ENCODE measurements at places on chromosomes 7 and 10.

DNA sequence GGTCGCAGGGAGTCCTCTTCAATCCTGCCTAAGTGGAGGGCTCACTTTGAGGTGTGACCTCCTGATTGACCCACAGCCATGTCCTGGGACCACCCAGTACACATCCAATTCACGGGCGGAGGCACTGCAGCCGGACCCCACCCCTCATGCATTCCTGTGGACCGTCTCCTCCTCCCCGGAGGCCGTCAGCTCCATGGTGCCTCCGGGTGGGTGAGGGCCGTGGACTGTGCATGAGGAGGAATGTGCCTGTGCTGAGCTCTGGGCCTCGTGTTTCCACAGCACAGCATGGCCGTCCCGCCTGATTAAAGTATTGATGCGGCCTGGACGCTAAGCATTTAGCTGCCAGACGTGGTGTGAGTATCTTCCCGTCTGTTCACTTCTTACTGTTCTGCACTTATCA is 52.8 kb downstream of the CFAP46 start:
- no peak for DNase-seq

GRCh38 chr7:21616091-21616490 is 73.3 kb downstream of the DNAH11 start:
- DNase-seq = no peak

DNA sequence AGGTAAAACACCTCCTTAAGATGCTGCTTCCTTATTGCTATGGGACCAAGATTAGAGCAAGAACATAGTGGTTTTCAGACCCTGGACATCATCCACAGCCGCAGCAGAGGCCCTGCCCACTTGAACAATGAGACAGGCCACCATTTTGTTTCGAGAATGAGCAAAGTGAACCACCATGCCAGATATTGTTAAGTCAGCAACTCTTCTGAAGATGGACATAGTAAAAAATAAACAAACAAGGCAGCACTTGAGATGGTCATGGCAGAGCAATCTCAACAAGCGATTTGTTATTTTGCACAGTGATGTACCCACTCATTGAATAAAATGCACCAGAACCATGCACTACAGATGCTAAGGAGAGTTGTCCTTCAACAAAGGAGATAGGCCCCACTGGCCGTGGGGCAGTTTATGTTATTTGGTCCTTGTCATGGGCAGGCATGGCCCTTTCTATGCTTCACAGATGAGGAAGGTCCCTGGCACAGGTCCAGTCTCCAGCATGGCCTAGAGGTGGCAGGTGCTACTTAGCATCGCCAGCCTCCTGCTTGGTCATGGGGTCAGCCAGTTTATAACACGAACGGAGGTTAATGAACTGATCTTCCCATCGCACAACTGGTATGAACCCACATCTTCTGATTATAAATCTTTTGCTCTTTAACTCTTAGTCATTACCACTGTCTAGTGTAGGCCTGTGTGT is 44.1 kb downstream of the IKZF1 start:
- DNase-seq = no peak

DNA sequence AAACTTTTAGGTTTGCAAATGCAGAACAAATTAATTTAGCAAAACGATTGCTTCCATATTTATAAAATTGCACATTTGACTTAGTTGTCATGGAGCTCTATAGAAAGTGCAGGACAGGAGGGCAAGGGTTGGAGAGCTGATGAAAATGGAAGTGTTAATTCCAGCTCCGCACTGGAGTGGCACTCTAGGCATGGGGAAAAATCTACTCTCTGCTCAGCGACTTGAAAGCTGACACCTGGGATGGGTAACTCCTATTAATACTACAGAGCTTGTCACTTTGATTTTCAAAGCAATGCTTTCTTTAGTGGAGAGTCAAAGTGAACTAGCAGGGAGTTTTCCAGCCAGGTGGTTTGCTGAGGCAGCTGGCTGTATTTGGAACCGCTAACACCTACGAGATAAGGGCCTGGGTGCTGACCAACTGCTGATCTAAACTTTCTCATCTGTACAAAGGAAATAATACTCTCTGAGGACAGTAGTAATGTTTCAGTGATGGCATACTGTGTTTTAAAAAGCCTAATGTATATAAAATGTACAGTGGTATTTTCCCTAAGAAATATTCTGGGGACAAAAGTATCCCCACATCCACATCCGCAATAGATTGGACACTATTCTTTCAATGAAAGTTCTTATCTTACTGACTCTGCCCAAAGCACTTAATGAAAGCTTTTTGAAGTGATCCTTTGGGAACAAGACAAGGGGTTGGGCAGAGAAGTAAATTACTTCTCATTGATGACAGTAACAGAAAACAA is 444.3 kb downstream of the GPAM start:
- DNase-seq = no peak

GRCh38 chr10:133343558-133343957 is 3.6 kb upstream of the PRAP1 start:
- DNase-seq = no peak

DNA sequence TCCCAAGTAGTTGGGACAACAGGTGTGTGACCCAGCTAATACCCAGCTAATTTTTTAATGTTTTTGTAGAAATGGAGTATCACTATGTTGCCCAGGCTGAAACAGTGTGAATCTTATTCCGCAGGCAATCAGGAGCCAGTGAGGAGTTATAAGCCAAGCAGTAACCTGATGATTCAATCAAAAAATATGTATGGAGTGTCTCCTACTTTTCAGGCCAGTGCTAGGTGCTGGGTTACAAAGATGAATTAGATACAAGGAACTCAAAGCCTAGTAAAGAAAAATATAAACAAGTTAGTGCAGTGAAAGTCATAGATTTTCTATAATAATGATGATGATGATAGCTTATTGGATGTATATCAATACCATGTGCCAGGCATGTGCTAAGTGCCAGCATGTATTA is 13.2 kb upstream of the IFRD1 start:
- no peak for DNase-seq

DNA sequence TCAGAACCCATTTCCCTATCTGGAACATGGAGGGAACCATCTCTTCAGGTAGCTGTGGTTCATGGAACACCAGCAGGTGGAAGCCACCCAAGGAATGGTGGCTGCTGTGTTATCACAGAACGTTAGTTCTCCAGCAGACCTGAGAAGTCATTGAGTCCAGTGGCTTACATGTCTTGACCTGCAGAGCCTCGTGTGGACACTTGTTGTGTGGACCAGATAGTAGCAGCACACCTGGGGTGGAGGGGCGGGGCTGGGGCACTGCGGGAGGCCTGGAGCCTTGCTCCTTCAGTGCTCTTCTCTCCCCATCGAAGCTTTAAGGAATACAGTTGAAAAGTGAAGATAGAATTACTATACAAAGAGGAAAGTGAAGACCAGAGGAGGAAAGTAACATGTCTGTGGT is 42.4 kb downstream of the VWA2 start:
- no peak for DNase-seq

GRCh38 chr10:66259836-66260235 is 666.0 kb upstream of the LRRTM3 start:
- DNase-seq = no peak

DNA sequence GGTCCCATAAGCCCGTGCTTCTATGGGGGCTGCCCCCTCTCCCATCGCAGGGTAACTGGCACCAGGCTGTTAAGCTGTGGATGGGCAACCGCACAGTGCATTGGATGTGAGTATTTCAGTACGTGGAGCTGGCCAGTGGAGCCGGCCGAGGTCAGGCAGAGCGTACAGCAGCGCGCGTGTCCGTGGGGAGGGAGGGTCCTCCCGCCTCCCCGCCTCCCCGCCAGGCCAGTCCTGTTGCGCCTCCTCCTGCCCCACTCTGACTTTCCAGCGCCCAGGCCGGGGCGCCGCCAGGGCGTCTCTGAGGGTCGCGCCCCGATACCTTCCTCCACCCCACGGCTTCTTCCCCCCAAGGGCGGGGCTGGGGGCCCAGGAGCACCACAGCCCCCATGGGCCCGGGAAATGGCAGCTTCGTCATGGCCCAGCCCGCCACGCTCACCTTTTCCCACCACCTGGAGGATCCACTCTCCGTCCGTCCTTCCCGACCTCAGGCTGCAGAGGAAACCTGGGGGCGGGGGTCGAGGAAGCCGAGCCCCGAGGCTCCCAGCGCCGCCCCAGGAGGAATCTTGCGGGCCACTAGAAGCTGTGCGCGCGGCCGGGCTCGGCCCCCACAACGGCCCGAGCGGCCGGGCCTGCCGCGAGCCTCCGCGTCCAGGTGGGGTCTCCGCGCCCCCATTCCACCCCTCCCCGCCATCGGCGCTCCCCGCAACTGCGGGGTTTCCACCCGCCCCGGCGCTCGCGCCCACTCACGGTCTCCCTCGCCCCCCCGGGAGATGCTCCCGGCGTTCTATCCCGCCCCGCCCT is 831 bp upstream of the PFKP start:
- DNase-seq = no peak

DNA sequence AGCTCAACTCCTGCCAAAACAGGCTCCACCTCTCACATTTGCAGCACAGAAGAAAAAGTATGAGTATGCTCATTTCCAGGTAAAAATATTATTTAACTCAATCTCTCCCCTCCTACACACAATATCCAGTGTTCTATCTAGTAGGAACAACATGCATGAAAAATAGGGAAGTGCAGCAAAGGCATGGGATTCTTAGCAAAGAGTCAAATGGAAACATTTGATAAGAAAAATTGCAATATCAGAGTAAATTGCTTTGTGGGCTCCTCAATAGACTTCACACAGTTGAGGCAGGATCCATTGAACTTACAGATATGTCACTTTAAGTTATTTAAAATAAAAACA is 150.9 kb downstream of the ANK3 start:
- no peak for DNase-seq

DNA sequence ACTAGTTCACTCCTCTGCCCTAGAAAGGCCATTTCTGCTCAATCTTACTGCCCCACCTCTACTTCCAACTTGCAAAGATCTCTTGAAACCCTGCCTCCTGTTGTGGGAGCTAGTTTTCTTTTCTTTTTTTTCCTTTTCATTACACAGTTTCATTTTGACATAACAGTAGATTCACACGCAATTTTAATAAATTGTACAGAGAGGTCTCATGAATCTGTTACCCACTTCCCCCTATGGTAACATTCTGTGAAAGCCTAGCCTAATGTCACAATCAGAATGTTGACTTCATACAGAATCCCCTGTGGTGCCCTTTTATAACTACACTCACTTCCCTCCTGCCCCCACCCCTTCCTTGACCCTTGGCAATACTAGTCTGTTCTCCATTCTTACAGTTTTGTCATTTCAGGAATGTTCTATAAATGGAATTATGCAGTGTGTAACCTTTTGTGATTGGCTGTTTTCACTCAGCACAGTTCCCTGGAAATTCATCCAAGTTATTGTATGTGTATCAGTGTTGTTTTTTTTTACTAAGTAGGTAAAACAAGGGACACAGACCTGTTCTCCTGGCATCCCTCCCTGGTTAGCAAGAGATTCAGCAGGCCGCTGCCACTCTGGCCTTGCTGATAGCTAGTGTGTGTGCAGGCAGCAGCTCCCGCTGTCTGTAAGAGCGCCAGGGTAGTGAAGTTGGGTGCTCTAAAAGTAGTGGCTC is 21.5 kb downstream of the CHST3 start:
- no peak for DNase-seq

DNA sequence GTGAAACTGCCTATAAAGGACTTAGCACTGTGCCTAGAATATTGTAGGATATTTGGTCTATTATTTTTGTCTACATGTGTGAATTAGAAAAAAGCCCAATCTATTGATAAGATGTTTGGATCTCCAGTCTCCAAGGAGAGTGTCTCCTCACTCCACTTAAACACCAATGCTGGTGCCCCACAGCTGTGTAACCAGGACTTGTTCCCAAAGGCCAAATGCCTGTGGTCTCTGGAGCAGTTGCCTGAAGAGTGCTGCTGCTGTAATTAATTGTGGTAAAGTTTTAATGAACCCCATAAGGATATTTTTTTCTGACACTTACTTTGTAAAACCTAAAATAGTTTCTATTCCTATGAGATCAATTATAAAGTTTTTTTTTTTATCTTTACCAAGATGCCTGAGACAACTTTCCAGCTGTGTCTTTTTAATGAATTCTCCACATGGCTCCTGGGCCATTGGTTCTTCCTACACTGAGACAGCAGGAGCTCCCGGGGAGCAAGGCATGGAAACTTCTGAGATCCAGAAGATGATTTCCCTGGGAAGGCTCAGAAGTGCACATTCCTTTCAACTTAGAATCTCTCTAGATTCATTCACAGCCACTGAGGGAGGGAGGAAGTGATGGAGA is 11.2 kb upstream of the OR2A5 start:
- no peak for DNase-seq

DNA sequence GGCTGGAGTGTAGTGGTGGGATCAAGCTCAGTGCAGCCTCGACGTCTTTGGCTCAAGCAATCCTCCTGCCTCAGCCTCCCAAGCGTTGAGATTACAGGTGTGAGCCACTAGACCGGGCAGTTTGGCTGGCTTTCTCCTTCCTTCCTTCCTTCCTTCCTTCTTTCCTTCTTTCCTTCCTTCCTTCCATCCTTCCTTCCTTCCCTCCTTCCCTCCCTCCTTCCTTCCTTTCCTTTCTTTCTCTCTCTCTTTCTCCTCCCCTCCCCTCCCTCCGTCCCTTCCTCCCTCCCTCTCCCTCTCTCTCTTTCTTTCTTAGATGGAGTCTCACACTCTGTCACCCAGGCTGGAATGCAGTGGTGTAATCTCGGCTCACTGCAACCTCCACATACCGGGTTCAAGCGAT is 7.6 kb upstream of the VPS37D start:
- no peak for DNase-seq

GRCh38 chr10:43078986-43079273 is 2.1 kb downstream of the RET start:
- no peak for DNase-seq

- DNase-seq = no peak
Observed at GRCh38 chr7:91883676-91884362, 3.3 kb upstream of the MTERF1 start.

DNA sequence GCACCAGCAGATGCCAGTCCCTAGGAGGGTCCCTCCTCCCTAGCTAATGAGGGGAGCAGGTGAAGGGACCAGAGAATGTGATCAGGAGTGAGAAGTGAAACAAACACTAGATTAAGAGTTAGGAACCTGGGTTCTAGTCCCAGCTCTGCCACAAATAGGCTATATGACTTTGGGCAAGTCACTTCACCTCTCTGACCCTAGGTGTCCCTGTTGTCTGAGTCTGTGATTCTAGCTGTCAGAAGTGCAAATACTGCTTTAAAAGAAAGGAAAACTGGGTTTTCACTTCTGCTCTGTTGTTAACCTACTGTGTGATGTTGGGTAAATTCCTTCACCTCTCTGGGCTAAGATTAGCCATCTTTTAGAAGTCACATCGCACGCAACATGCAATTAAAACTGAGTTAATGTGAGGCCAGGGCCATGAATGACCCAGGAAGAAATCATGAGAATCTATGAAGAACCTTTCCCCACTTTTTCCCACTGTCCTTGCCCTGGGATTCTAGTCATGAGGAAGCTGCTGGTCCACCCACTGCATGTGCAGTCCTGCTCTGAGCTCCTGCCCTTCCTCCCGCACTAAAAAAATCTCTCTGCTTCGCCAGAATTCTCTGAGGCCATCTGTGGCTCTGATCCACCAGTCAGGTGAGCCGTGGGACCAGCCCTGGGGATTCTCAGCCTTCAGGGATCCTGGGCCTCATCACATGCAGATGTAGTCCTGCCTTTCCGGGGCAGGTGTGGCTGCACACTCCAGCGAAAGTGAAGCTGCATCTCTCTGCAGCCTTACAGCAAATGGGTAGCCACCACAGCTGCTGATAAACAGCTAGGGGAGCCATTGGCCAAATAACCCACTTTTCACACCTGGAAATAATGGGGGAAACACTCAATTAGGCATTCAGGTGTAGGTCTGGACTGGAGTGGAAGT is 181.7 kb downstream of the PLXNA4 start:
- DNase-seq = peak; percentile 4
